T47D (cell line): ENCODE measurements at places on chromosomes 11 and 22.

- DNase-seq = no peak
Measured at GRCh38 chr22:17101475-17102296, 16.9 kb downstream of the IL17RA start.

- DNase-seq = no peak
Measured at GRCh38 chr11:72233773-72234513, 9.4 kb downstream of the INPPL1 start.

GRCh38 chr22:49642331-49642730 lies 185.3 kb downstream of the BRD1 start:
- no peak for DNase-seq

GRCh38 chr11:45141171-45141570 lies 5.3 kb upstream of the PRDM11 start:
- no peak for DNase-seq

DNA sequence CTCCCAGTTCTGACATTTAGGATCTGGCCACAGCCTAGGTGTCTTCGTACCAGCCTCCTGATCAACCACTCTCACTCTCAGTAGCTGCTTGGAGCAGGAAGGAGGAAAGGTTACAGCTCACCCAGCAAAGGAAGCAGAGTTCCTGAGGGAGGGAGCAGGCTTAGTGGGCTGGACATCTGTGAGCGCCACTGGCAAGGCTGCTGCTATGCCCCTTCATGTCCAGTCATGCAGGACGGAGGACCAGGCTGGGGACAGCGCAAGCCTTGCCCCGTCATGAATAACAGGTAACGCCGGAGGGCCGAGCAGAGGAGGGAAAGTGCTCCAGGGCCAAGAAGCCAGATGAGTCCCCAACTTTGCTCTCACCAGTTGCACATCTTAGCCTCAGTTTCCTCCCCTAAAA lies 25.8 kb downstream of the TPST2 start:
- DNase-seq = no peak

- no peak for DNase-seq
Measured at GRCh38 chr22:47169801-47170140, 407.3 kb downstream of the TBC1D22A start.

- DNase-seq = peak; percentile 72
Measured at GRCh38 chr11:9740202-9740883, 76.5 kb downstream of the SWAP70 start.

DNA sequence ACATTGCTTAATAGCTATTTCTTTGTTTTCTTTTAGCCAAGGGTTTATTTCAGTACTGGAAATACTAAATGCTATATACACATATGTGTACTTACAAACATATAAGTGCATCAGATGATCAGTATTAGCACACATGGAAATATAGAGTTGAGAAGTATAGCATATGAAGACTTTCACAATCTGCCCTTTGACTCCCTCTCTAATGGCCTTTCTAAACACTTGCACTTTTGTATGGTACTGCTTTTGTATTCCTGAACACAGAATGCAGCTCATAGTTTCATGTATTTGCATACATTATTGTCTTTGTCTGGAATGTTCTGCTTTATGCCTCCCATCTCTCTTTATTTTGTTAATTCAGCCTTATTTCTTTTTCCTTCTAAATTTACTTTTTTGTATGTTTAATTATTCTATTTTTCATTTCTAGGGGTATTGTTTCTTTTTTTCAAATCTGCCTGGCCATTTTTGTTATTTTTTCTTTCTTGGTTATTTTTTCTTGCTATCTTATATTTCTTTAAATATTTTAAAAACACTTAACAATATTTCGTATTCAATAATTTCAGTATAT lies 28.8 kb downstream of the ACER3 start:
- no peak for DNase-seq

GRCh38 chr22:50443197-50443596 lies 31.6 kb downstream of the SBF1 start:
- DNase-seq = no peak

DNA sequence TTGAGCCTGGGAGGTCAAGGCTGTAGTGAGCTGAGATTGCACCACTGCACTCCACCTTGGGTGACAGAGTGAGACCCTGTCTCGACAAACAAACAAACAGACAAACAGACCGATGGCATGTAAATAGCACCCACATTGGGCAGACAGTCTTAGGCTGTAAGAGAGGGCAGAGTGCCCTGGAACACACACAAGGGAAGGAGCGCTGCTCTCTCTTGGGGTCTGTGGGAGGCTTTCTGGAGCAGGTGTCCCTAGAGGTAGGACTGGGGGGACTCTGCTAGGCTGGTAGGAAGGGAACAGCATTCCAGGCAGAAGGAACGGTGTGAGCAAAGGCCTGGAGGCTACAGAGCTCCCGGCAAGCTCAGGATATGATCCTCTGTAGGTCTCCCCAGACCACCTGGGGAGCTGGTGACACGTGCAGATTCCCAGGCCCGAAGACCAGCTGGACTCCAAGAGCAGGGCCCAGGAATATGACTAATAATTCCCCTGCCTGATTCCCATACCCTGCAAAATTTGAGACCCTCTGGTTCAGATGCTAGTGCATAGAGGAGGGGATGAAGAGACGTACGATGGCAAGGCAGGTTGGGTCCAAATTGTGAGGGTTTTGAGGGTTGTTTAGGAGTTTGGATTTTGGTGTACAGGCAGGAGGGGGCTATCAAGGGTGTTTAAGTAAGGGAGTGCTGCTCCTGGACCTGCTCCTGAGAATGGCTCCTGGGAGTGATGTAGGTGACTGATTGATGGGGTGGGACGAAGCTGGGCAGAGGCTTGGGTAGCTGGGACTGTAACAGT lies 11.6 kb downstream of the SMIM38 start:
- DNase-seq = no peak

GRCh38 chr11:114208377-114208776 lies 87.8 kb upstream of the NNMT start:
- DNase-seq = no peak

- DNase-seq = peak; percentile 67
Measured at GRCh38 chr11:44893846-44894617, 56.7 kb downstream of the TP53I11 start.

DNA sequence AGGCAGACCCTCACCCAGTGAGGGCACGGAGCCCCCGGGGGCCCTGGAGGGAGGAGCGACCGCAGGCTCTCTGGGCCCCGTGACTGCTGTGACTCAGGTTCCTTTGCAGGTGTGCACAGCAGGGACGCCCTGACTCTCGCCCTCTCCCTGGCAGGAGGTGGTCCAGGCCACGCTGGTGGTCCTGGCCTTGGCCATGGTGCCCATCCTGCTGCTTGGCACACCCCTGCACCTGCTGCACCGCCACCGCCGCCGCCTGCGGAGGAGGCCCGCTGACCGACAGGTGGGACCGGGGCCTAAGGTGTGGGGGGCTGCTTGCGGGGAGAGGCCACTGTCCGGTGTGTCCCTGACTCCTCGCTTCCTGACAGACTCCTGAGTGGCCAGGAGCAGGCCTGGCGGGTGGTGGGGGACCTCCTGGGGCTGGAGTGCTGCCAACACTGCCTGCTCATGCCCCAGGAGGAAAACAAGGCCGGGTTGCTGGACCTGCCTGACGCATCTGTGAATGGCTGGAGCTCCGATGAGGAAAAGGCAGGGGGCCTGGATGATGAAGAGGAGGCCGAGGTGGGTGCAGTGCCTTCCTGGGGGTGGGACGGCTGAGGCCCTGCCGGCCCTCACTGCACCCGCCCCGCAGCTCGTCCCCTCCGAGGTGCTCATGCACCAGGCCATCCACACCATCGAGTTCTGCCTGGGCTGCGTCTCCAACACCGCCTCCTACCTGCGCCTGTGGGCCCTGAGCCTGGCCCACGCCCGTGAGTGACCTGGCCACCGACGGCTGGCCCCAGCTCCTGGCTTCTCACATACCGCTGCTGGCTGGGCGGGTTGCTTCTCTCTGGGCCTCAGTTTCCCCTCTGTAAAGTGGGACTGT lies 10.9 kb downstream of the TCIRG1 start:
- no peak for DNase-seq

- no peak for DNase-seq
Measured at GRCh38 chr11:126024123-126024522, 38.5 kb downstream of the CDON start.

DNA sequence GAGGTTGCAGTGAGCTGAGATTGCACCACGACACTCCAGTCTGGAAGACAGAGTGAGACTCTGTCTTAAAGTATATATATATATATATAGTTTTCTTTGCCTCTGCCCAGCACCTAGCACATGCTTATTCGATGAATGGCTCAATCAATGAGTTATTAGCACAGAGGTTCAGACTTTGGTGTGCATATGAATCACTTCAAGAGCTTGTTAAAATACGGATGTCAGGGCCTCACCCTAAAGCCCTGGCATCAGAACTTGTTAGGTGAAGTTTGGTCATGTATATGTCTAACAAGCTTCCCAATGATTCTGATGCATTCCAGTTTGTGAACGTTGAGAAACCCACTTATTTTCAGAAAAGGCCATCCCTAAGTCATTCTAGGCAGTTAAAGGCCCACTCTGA lies 21.8 kb upstream of the TMEM86A start:
- no peak for DNase-seq

- DNase-seq = peak; percentile 67
Measured at GRCh38 chr11:115334932-115335788, 169.1 kb downstream of the CADM1 start.

DNA sequence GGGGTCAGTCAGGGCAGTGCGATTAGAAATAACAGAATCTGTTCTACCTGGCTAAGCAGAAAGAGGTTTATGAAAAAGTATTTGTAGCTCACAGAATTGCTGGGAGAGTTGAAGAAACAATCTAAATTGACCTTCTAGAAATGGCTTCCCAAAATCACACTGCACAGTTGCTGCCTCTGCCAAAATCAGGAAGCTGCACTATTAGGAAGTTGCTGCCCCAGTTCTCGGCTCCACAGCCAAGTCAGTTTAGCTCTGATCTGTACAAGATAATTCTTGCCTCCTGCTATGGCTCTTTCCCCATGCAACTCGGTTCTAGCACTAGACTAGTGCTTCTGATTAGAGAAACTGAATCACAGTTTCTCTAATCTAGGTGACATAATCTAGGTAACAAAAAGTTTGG lies 16.0 kb upstream of the CCDC90B start:
- no peak for DNase-seq

DNA sequence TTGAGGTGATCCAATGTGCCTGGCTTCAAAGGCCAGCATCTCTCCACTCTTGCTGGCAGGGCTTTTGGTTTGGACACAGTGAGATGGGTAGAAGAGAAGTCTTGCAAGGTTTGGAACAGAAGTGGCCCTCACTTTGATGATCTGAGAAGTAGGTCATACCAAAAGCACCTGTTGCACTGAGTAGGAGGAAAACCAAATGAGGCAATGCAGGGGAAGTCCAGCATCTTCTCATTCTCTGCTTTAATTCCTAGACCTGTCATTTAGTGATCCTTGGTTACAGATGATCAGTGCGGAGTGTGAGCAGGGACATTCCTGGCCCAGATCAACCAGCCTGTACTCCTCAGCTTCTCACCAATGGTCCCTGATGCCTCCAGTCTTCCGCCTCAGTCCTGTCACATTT lies 990.5 kb downstream of the OPCML start:
- no peak for DNase-seq

DNA sequence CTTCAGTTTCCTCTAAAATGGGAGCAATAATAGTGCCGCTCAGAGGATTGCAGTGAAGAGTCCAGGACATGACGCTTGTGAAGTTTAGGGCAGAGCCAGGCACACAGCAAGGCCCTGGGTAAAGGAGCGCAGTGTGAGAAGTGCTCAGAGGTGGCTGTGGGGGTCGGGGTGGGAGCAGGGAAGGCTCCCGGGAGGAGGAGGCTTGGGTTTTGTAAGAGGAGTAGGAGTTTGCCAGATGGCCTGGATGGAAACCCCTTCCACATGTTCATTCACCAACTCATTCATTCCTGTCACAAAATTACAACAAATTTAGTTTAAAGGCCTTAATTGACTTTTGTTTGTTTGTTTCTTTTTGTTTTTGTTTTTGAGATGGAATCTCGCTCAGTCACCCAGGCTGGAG lies 17.0 kb downstream of the CRYBB2 start:
- DNase-seq = no peak

DNA sequence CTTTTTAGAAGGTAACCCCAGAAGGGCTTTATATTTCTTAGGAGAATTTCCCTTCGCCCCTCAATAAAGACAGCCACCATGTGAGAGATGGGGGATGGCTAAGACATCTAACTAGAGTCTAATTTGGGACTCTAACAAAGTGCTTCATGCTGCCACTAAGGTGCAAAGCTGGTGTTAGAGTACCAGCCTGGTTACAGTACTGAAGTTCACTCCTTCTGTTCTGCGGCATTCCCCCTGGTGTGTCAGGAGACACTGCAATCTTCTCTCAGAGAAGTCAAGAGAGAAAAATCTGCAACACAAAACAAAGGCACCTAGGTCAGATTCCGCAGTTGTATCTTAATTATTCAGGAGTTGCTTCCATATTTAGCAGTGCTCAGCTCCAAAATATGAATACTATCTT lies 603.0 kb upstream of the CADM1 start:
- no peak for DNase-seq

DNA sequence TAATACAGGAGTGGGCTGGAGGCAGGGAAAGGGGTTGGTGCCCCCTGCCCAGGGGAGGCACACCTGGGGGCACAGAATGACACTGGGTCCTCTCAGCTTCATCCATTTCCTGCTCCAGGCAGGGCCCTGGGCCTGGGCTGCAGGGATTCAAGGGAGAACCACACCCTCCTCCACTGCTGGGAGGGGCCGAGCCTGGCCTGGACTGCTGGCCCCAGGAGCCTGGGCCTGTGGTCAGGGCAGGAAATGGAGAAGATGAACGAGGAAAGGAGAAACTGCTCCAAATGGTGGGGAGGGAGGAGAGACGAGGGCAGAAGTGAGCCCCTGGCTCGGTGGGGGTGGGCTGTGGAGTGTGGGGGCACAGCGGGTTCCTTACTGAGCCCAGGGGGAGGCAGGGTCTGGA lies 38.1 kb upstream of the KCNQ1OT1 start:
- no peak for DNase-seq

- no peak for DNase-seq
Measured at GRCh38 chr11:72116019-72116755, 3.7 kb upstream of the ANAPC15 start.

DNA sequence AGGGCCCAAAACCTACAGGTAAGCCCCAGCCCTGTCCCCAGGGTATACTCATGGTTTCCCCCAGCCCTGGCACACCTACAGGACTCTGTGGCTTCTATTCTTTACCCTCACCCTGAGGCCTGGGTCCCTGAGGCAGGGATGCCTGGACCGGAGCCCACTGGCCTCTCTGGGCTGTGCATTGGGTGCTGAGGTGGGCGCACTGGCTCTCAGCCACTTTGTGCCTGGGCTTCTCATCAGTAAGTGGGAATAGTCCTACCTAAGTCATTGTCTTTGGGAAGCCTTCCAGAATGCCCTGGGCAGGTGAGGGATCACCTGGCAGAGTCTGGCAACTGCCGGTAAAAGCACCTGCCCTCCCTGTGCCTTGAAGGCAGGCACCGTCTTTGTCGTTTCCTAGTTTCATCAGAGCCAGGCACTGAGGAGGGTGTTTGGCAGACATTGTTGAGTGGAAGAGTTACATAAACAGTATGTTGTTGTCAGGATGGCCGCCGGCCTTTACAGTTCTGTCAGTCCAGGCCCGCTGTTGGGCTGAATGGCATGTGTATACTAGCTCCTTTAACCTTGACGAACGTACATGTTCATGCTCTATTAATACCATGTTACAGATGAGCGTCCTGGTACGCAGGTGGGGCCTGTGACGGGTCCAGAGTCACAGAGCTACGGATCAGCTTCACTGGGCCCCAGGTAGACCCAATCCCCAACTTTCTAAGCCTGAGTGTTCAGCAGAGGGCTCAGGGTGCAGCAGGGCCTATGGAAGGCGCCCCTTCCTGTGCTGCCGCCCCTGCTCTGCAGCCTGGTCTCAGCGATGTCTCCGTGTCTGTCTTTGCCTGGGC lies 23.0 kb downstream of the SHANK3 start:
- DNase-seq = no peak
